ENCODE measurements at places on chromosomes 16 and 17.

GRCh38 chr17:75738218-75738802 lies 17.1 kb downstream of the ITGB4 start:
- peak; percentile 29 for DNase-seq

DNA sequence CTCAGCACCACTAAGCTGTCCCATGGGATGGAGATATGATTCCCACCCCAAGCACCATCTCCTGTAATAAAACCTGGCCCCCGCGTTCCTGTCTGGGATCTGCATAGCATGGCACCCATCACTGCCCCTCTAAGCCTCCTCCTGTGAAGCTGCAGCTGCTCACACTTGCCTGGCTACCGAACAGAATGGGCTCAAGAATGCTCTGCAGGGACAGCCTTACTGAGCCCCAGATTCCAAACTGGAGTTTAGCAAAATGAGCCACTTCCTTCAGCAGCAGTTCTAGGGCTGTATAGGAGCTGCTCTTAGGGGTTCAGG lies 256.1 kb downstream of the CPPED1 start:
- DNase-seq = no peak

- no peak for DNase-seq
Measured at GRCh38 chr17:32226886-32227285, 38.7 kb upstream of the RHBDL3 start.

- no peak for DNase-seq
Measured at GRCh38 chr17:9235346-9235745, 214.0 kb downstream of the NTN1 start.

GRCh38 chr17:48569674-48570324 lies 8.4 kb downstream of the HOXB4 start:
- no peak for DNase-seq

- peak; percentile 93 for DNase-seq
Measured at GRCh38 chr17:40072040-40072734, 9.4 kb downstream of the THRA start.

DNA sequence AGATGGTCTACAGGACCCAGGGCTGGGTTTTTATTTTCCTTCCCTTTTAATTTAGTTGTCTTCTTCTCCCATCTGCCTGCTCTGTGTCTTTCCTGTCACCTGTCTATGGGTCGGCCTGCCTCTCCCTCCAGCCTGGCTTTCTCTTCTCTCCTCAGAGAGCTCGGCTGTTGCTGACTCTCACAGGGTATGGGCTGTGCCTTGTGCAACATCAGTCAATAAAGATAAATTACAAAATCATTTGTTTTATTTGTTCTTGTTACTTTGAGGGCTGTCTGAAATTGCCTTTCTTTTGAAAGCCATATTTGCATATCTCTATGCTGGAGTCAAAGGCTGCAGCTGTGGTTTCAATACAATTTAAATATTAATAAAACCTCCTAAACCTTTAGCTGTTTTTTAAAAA lies 15.6 kb downstream of the RND2 start:
- no peak for DNase-seq

DNA sequence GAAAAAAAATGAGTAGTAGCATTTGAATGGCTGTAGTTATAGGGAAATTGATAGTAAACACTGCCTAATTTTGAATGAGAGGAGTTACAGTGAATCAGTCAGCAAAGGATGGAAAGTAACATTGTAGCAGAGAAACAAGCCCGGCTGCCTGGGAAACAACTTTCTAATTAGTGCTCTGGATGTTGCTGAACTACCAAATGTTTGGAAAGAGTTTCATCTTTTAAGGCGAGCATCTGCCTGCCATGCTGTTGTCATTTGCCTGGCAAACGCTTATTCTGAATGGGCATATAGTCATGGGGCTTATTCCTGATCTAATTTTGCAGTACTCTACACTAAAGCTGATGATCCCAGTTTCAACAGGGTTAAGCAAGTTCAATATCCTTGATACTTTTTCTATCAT lies 138.6 kb downstream of the CDH11 start:
- peak; percentile 51 for DNase-seq

DNA sequence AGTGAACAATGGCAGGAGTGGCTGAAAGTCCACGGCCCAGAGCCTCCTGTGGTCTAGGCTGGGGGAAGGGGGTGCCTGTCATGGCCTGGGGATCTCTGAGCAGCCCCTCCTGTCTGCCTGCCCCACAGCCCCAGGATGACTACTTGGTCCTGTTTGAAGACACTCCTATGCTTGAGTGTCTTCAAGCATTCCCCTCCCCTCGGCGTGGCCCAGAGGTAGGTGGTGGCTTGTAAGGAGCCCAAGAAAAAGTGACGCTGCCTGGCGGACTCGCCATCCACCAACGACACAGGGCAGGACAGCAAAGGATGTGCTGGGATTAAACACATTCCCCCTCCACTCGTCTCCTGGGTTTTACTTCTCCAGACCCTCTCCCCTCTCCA lies 5.7 kb downstream of the SULT1A1 start:
- DNase-seq = no peak

DNA sequence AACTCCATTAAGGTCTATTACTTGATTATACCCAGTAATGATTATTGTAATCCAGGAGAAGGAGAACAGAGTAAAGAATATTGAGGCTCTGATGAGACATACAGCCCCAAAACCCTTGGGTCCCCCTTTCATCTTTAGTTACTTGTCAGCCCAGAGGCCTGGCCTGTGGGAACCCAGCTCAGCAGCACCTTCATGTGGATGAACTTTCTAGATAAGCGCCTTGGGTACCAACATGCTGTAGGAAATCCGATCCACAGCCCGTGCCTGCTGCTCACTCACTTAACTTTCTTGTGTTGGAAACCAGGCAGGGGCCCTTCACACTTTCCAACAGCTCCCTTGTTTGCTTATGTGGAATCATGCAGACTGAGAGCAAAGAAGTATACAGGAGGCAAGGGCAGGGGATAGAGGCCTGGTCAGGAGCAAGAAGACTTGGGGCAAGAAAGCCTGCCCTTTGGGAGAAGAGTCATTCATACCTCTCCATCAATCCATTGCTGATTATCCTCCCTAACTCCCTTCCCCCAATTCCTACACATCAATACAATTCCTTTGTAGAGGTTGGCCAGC lies 64.0 kb upstream of the SOX9 start:
- DNase-seq = no peak

DNA sequence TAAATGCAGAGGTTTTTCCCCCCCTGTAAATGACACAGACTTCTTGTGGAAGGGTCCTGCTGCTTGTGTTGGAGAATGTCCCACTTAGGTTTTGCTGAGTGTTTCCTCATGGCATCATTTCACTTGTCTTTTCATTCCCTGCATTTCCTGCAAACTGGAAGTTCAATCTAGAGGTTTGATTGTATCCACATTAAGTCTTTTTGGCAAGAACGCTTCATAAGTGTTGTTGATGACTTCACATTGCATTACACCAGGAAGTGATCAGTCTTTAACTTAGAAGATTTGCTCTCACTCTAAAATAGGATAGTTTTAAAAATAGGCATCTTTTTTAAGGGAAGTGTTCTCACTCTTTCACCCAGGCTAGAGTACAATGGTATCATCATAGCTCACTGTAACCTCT lies 67.2 kb downstream of the RPTOR start:
- DNase-seq = no peak

- no peak for DNase-seq
Measured at GRCh38 chr16:47646914-47647313, 185.8 kb downstream of the PHKB start.

DNA sequence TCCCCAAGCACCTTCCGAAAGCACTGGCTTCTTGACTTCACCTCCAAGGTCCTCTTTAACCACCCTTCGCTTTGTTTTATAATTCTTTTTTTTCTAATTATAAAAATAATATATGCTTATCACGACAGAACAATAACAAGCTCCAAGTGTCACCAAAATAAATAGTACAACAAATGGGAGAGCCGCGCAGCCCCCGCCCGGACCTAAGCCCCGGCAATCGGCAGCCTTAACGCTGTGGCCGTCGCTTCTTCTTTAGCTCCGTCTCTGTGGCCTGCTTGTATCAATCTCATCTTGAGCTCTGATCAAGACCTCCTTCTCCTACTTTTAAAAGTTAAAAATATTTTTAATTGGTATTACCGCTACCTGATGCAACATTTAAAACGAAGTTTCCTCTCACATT lies 42.7 kb downstream of the CYB5D2 start:
- DNase-seq = no peak

DNA sequence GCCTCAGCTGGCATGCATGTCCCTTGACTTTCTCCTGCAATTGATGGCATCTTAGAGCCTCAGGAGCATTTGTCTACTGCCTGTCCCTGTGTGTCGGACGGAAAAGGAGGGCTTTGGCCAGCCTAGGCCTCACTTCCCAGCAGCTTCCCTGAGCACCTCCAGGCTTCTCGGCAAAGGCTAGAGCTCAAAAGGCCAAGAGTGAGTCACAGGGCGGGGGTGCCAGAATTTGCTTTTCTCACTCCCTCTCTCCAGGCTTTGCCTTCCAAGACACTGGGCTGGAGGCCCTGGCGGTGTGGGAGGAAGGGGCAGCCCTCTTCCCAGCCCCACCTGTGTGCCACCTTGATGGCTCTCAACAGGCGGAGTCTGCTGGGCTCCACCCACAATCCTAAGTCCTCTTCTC lies 107.3 kb upstream of the MAF start:
- DNase-seq = peak; percentile 36

GRCh38 chr17:27559506-27560481 lies 71.2 kb upstream of the LGALS9 start:
- DNase-seq = peak; percentile 81

GRCh38 chr17:73711184-73711583 lies 66.9 kb upstream of the SDK2 start:
- no peak for DNase-seq

DNA sequence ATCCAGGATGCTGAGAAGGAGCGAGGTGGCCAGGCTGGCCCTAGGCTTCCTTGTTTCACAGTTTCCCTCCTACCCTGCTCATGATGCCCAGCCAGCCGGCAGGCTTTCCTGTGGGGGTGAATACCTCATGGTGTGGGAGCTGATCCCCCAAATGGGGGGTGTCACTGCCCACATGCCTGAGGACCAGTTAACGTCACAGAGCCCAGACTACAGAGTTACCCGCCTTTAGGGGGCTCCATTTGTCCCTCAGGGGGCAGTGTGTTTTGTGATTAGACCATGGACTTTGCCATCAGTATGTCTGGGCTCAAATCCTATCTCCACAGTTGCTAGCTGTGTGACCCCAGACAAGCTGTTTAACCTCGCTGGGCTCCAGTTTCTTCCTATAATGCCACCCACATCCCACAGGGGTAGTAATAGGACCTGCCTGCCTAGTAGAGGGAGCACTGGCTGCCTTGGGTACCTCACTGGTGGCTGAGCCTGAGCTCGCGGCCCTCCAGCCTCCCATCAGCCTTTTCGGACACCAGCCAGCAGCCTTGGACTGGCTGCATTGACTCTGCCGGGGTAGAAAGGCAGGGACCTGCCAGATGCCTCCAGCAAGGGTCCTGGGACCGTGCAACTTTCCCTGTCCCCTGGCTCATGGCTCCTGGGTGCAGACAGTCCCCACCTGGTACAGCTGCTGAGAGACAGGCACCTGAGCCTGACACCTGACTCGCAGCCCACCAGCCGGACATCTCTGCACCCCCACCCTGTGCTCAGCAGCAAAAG lies 87.5 kb upstream of the GSE1 start:
- no peak for DNase-seq

GRCh38 chr16:55562936-55563335 lies 3.5 kb upstream of the CAPNS2 start:
- peak; percentile 34 for DNase-seq

DNA sequence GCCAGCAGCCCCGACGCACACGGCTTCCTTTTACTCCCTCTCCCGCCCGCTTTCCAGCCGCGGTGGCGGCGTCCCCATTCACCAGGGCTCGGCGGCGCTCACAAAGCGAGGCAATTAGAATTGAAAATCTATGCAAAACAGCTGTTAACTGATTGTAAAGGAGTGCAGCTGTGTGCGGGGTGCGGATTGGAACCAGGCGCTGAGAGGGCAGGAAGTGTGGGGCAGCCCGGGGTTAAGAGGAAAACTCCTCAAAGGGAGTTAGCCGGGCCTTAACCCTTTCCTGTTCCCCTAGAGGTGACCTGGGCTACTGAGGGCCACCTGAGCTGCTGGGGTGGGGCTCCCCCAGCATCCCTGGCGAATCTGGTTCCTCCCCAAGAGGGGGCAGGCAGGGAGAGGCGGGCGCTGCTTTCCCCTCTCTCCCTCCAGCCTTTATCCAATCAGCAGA lies 5.8 kb upstream of the GSE1 start:
- no peak for DNase-seq

GRCh38 chr17:5592382-5592781 lies 8.1 kb upstream of the NLRP1 start:
- DNase-seq = peak; percentile 26

DNA sequence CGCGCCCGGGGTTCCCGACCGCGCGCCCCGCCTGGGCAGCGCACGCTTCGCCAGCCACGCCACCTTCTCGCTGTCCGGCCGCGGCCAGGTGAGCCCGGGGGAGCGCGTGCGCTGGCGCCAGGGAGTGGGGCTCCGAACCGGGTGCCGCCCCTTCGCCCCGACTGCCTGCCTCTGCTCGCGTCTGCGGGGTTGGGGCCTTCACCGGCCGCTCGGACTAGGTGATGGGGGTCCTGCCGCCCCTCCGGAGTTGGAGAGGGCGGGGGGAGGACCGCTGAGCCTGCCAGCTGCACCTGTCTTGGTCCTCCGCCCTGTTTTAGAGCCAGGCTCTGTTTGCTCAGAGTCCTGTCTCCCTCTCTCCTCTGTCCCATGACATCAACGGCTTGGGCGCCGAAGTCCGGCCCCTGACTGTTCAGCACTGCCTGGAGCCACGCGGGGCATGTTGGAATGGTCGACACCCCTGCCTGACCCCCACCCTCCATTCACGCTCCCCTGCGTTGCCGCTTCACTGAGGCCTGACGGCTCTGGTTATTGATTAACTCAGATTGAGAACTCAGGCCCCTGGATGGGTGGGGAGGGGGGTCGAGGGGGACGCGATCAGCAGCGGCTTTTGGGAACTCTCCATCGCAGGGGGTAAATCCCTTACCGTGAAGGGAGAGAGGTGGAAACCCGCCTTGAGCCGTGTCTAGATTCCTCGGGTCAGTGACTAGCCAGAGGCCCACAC lies 748 bp downstream of the SMTNL2 start:
- DNase-seq = no peak
